Mesangial cell (primary cell): ENCODE measurements at places on chromosomes 6 and 20. TPM values are rescaled to one million over a fixed set of nuclear protein-coding genes. Genes with fewer than 3 reads are reported as not detected.

Gene FAM184A
- total RNA-seq: 0.38 and 0.49 TPM in 2 replicates

Gene CARMIL1
- 13.2 and 25.7 TPM in 2 replicates for total RNA-seq

Gene AIF1
- total RNA-seq: not detected in 2 replicates

Gene DDRGK1
- 39.3 and 49.4 TPM in 2 replicates for total RNA-seq

Gene MANEA
- 7.9 and 9.5 TPM in 2 replicates for total RNA-seq

Gene C6orf118
- total RNA-seq: 0.13 TPM in 1 of 2 replicates, not detected in the other

Gene CFAP206
- 2.2 TPM in 1 of 2 replicates, not detected in the other for total RNA-seq

Gene GGTLC1
- total RNA-seq: not detected in 2 replicates

Gene GDAP1L1
- total RNA-seq: not detected in 2 replicates

Gene TMEM200A
- total RNA-seq: 4.9 and 12.8 TPM in 2 replicates

Gene GRM1
- under 0.01 and 0.25 TPM in 2 replicates for total RNA-seq

Gene HLA-DQB1
- total RNA-seq: 1.0 TPM in 1 of 2 replicates, not detected in the other

Gene TDRD6
- total RNA-seq: not detected in 2 replicates

Gene ASXL1
- total RNA-seq: 24.8 and 32.7 TPM in 2 replicates

Gene HLA-B
- 50.8 and 163 TPM in 2 replicates for total RNA-seq

Gene GSTA1
- not detected in 2 replicates for total RNA-seq

Gene MOG
- not detected in 2 replicates for total RNA-seq

Gene METTL24
- 0.65 and 6.6 TPM in 2 replicates for total RNA-seq

Gene MYCT1
- total RNA-seq: 0.16 and 0.25 TPM in 2 replicates

Gene SNHG17
- total RNA-seq: 49.5 and 50.6 TPM in 2 replicates

Gene PKIB
- total RNA-seq: 15.2 and 18.0 TPM in 2 replicates

Gene SMPDL3A
- total RNA-seq: 7.0 and 7.4 TPM in 2 replicates

Gene TFEB
- total RNA-seq: 7.8 and 13.8 TPM in 2 replicates

Gene VEGFA
- total RNA-seq: 46.0 and 76.3 TPM in 2 replicates

Gene SOD2
- total RNA-seq: 48.2 and 112 TPM in 2 replicates

Gene DEF6
- 2.6 and 3.2 TPM in 2 replicates for total RNA-seq

Gene SENP6
- total RNA-seq: 22.0 and 24.5 TPM in 2 replicates
